ENCODE measurements at places on chromosomes 12 and 14.

- no peak for DNase-seq
Measured at GRCh38 chr12:90322006-90322405, 613.4 kb upstream of the ATP2B1 start.

GRCh38 chr12:20140751-20141150 lies 227.6 kb upstream of the PDE3A start:
- no peak for DNase-seq

DNA sequence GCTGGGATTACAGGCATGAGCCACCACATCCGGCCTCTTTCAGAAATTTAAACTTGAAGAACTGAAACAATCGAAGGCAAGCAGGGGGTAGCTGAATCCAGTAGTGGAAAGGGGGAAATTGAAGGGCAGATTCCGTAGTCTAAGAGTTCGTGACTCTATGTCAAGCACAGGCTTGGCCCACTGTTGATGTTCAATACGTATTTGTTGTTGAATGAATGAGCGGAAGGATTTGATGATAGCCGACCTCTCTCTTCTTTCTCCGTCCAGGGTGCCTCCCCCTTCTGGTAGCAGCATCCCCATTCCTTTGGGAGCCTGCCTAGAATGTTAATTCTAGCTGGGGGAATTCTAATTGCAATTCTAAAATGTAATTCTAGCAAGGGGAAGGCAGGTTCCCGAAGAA lies 59.8 kb upstream of the MED13L start:
- no peak for DNase-seq

DNA sequence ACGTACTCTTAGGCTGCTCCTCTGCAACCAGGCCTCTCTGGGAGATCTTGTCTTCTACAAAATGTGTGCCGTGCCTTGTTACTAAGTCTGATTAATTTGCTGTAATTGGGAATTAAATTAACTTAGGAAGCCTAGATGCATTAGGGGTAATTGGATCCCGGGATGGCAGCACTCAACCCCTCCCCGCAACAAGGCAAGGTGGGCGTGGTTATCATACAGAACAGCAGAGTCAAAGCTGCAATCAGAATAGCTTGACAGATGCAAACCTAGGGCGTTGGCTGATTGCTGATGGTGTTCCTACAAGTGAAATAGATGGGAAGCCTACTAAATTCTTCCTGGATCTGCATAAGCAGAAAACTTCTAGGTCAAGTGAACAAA lies 34.5 kb upstream of the NFYB start:
- no peak for DNase-seq

GRCh38 chr12:6229224-6230218 lies 29.3 kb downstream of the CD9 start:
- DNase-seq: peak; percentile 58

DNA sequence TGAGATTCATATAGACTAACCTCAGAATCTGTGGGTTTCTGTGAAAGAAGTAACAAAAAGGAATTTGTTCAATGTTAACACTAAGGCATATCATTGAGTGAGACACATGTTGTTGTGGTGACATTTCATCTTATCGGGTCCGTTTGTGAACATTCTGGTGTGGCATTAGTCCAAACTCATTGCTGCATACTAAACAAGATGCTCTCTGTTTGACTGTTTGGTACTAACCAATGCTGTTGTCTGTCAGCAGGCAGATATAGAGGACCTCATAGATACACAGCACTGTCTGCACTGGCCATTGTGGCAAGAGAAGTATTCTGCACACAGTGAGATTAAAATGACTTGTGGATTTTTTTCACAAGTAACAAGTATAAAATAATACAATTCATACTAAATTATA lies 41.2 kb downstream of the SLC25A21 start:
- DNase-seq: no peak

- DNase-seq: no peak
Measured at GRCh38 chr14:76346391-76347160, 29.4 kb upstream of the ESRRB start.

DNA sequence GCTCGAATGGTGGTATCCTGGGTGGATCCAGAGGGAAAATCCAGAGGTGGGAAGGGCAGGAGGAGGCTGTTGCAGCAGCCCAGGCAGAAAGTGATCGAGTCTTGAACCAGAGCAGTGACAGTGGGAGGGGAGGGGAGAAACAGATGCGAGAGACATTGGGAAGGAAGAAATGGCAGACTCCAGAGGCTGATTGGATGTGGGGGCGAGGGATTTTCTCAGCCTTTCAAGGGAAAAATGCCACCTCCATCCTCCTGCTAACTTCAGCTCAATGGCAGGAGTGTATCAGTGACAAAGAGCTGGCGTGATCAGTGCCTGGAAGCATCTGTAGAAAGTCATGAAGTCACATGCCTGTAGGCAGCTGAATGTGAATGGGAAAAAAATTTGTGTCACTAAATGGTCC lies 38.6 kb upstream of the NRXN3 start:
- DNase-seq: no peak

- DNase-seq: peak; percentile 74
Measured at GRCh38 chr14:68862954-68863594, 70.2 kb upstream of the ZFP36L1 start.

GRCh38 chr12:119681111-119681510 lies 13.2 kb downstream of the PRKAB1 start:
- DNase-seq: no peak

GRCh38 chr12:52354200-52354599 lies 13.1 kb downstream of the KRT85 start:
- DNase-seq: no peak

GRCh38 chr12:100229876-100230275 lies 29.3 kb downstream of the ACTR6 start:
- no peak for DNase-seq

- DNase-seq: no peak
Measured at GRCh38 chr12:18242380-18243089, 18.8 kb upstream of the PIK3C2G start.

DNA sequence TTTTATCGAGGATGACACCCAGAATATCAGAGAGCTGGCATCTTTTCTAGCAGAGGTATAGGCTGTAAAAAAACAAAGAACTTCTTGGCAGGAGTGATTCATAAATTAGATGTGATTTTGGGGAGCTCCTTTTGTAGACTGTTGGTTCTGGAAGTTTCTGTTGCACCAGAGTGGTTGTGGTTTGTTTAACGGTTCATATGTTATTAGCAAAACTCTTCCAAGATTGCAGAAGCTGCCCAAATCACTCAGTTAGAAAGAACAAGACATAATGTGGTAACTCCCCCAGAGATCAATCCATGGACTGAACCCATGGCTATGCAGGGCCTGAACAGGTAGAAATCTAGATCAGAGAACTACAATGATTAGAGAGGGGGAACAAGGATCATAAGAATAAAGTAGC lies 6.7 kb upstream of the RNASE10 start:
- no peak for DNase-seq

DNA sequence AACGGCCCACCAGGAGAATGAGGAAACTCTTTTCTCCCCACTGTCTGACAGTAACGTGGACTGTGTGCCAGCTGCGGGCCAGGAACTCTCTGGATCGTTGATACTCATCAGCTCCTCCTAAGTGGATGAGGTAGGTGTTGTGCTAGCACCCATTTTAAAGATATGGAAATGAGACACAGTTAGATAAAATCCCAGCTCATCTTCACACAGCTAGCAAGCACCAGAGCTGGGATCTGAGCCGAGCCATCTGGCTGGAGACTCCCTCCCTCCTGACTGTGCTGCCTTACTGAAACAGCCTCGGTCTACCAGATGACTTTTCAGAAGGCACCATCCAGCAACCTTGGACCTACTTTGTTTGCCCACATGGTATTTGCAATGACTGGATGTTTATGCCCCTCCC lies 49.2 kb downstream of the TMEM132D start:
- DNase-seq: no peak

DNA sequence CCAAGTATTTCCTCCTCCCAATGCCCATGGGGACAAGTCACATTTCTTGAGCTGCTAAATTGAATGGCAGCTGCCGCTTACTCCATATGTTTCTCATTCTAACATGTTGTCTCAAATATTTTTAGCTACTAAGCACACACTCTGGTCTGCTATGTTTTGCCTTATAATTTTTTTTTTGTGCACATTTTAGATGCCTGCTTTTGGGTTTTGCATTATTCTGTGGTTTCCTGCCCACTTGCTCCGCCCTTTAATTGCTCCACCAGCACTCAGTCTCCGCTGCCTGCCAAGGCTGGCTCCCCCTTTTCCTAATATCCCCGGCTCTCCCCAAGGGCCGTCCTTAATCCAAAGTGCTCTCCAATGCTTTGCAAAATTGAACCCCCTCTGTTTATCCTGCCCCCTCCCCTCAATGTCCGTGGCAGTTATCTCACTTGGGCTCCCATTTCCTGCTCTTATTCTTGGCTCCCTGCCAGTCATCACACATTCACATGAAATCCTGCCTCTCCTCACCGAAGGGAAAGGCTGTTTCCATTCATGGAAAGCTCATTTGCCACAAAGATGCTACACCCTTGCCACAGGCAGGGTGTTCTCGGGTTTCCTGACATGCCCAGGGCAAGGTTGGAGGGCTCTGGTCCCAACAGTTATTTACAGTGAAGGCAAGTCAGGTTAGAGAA lies 79.4 kb downstream of the C12orf75 start:
- no peak for DNase-seq

GRCh38 chr12:130765186-130765659 lies 49.1 kb upstream of the RIMBP2 start:
- no peak for DNase-seq

DNA sequence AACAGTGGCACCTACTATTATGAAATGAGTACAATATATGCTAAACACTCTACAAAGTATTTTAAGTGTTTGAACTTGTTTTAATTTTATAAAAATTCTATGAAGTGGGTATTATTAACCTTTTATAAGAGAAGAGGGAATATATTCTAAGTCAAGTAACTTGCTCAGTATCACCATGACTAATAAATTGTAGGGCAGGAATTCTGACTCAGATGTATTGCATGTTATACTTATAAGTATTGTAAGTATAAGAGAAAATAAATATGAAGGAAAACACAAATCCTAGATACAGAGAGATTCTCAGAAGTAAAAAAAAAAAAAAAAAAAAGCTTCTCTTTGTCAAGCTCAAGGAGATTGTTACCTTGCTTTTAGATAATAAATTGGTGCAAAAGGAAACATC lies 893.2 kb downstream of the SLC16A7 start:
- DNase-seq: no peak

- DNase-seq: no peak
Measured at GRCh38 chr12:55713721-55714120, 2.1 kb upstream of the BLOC1S1 start.

DNA sequence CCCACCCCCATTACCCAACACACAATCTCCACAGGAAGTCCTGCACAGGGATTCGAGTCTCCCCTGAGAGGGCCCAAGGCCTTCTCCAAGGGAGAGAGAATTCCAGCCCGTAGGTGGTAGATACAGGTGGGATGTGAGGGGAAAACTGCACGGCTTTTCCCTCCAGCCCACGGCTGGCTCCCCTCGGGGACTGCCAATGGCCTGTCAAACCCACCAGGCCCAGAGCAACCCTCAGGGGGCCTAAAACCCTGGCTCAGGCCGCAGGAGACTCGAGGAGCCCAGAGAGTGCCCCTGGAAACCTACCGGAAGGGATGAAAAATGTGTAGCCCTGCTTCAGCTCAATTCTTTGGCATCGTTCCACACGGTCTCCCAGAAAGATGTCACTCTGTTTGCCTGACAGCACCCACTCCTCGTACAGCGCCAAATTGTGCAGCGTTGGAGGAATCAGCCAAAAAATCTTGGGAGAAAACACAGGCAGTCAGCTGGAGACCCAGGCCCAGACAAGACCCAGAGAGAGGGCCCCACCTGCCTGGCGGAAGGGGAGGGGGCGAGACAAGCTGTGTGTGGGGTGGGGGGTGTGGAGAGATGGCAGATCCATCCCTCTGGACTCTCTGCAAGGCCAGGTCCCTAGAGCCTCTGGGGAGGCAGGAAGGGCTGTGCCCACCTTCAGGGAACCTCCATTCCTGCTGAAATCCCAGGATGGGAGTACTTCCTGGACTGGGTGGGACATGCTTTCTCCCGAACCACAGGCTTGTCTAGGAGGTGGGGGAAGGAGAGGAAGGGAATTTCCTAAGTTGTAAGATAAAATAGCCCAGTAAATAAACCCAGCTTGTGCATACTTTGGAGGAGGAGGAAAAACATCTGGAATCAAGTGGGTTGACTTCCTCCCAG lies 48.1 kb downstream of the KDM2B start:
- DNase-seq: no peak

GRCh38 chr12:99984271-99985128 lies at the start of gene ANKS1B:
Gene ANKS1B, minus strand, starts transcription at chr12:99984936. Its CDS starts 699 bp downstream, at chr12:99984237.
- DNase-seq: peak; percentile 14

GRCh38 chr14:38420048-38420447 lies 164.2 kb upstream of the CLEC14A start:
- DNase-seq: no peak

GRCh38 chr14:31530136-31530535 lies 31.1 kb upstream of the NUBPL start:
- no peak for DNase-seq

DNA sequence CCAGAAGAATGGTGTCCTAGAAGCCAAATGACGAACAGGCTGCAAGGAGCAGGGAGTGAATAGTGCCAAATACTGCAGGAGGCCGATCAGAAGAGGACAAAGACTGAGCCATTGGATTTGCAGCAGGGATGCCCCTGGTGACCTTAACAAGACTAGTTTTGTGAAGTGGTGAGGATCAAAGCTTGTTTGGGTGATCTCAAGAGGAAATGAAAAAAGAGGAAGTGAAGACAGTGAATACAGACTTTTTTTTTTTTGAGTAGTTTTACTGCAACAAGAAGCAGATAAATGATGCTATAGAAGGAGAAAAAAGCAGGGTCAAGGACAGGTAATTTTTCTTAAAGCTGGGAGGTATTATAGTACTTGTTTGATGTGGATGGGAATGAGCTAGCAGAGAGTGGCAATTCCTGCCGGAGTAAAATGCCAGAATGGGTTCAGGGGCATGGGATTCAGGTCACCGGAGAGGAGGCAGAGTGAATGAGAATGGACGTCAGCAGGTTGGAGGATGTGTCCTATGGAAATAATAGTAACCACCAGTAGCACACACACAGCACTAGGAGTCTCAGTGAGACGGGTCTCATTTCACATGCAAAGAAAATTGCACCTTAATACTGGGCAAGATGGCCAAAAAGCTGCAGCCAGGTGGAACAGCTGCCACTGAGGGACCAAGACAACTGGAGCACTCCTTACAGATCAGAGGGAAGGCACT lies 345.8 kb upstream of the CCDC196 start:
- DNase-seq: no peak

DNA sequence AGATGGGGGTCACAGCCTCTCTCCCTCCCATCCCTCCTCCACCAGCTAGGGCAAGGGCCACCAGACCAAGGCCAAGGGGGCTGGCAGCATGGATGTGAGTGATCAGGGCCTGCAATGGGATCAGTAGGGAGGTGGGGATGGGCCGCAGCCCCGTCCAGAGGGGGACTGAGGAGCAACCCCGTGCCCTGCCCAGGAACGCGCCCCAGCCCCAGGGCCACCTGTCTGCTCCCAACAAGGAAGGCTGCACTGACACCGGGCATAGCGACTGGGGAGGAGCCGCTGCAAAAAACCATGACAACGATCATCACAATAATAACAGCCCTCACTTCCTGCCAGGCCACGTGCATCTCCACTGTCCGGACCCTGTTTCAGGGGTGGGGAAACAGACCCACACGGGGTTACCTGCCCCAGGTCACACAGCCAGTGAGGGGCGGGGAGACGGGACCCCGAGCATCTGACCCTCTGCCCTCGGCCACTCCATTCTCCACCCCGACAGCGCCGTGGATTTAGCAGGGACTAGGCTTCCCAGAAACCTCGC lies 24.3 kb downstream of the NCOR2 start:
- no peak for DNase-seq

Measured in caudate nucleus (tissue), 63 donors.